EL (cell line): ENCODE measurements at places on chromosomes 16 and 17.
A peak's percentile ranks its signal among the peaks of the same experiment; 100 is the strongest.

DNA sequence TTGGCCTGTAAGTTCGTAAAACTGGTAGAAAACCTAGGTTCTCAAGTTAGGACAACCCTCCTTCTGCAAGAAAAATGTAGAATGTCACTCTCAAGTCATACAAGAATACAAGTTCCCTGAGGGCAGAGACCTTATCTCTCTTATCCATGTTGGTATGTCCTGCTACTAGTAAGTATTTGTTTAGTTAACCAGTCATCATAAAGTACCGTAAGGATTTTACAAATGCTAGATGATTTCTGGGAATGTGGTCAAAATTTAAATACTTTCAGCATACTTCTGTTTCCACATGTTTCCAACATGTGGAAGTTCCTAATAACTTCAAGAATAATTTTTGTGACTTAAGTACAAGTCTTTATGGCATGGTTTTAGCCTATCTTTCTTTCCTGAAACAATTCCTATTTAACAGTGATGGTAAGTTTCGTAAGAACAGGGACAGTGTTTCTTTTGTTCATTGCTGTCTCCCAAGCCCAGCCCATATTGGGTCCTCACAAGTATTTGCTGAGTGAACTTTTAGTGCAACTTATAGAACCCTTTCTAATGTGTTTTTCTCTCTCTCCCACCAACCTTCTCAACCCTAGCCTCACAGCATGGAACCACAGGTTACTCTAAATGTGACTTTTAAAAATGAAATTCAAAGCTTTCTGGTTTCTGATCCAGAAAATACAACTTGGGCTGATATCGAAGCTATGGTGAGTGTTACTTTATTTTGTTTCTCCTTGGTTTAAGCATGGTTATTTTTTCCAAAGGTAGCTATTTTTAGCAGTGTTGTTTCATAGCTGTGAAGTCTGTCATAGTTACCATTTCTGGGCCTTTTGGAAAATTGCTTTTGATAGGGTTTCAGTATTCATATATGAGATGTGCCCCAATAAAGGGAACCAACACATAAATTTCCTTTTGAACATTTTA lies 4.5 kb downstream of the NBR1 start:
- peak; percentile 86 for DNase-seq

DNA sequence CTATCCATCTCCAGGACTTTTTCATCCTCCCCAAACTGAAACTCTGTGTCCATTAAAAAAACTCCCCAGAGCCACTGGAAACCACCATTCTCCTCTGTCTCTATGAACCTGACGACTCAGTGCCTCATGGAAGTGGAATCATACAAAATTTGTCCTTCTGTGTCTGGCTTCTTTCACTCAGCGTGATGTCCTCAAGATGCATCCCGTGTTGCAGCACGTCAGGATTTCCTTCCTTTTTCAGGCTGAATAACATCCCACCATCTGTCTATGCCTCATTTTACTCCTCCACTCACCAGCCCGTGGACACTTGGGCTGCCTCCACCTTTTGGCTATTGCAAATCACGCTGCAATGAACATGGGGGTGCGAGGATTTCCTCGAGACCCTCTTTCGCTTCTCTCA lies 12.6 kb upstream of the ALDH3A1 start:
- no peak for DNase-seq

GRCh38 chr17:58956997-58957724 lies 149.5 kb downstream of the TRIM37 start:
- DNase-seq: peak; percentile 33

- DNase-seq: no peak
These were observed 2.6 kb upstream of the EXOSC6 start for GRCh38 chr16:70254180-70254964.

- peak; percentile 85 for DNase-seq
These were observed at the start of gene CREBBP for GRCh38 chr16:3880623-3881498. Gene CREBBP, minus strand, starts transcription at chr16:3880713. Its CDS starts 797 bp downstream, at chr16:3879916.

- DNase-seq: peak; percentile 98
These were observed 14.3 kb downstream of the CMTM3 start for GRCh38 chr16:66618588-66619375.
